ENCODE measurements at places on chromosomes 11 and 22. TPM values are rescaled to one million over a fixed set of nuclear protein-coding genes. Genes with fewer than 3 reads are reported as not detected.
A peak's percentile ranks its signal among the peaks of the same experiment; 100 is the strongest.

- no peak for DNase-seq
These were observed 171.1 kb upstream of the NAV2 start for GRCh38 chr11:19541521-19542049.

Gene MS4A15
- total RNA-seq, result not detected

GRCh38 chr11:72776844-72777754 is 16.7 kb downstream of the STARD10 start:
- no peak for DNase-seq

Gene CD3D
- total RNA-seq, result 3.8 TPM

DNA sequence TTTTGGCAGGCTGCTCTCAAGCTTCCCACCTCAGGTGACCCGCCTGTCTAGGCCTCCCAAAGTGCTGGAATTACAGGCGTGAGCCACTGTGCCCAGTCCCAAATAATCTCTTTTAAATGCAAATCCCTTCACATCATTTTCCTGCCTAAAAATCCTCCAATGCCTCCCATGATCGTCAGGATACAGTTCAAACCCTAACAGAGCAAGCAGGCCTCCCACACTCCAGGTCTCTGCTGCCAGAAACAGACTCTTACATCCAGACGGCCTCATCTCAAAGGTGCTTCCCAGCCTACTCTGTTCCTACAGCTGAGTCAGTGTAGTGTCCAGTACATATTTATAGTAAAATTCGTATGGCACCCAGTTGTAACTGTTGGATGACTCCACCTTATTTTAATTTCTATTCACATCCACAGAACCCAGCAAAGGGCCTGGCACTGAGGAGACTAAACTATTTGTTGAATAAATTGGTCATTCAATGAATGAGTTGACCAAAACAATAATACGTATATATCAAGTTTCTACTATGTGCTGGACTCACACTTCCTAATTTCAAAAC is 8.2 kb downstream of the SIRT3 start:
- no peak for DNase-seq

DNA sequence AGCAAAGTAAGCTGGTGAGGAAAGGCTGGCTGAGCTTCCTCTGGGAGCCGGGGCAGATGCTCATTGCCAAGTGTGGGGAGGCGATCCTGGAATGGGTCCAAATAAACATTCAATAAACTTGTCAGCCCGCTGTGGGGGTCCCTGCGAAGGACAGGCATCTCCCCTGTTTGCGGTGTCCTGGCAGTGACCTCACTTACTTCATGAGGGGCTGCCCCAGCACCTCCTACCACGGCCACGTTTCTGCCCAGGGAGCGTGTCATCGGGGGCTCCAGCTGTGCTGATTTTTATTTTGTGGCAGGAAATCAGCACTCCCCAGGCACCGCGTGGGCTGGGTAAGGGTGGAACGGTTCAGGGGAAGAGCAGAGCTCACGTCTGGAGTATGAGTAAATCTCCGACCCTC is 493.9 kb upstream of the B3GAT1 start:
- DNase-seq, result peak; percentile 67

DNA sequence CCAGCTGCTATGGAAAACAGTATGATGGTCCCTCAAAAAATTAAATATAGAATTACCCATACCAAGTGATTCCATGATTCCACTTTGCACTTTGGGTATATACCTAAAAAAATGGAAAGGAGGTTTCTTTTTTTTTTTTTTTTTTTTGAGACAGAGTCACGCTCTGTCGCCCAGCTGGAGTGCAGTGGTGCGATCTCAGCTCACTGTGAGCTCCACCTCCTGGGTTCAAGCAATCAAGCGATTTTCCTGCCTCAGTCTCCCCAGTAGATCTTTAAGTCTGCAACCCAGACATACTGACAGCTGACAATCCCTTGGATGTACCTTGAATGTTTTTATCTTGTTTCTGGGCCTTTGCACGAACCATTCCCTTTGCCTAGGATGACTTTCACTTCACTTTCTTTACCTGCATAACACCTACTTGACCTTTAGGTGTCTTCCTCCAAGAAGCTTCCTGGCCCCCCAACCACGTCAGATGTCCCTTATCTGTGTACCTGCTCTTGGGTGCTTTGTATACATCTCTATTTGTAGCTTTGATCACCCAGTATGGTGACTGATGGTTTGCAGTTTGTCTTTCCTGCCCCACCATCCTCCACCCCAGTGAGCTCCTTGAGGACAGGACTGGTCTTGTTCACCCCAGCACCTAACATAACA is 11.6 kb downstream of the UCP3 start:
- no peak for DNase-seq

DNA sequence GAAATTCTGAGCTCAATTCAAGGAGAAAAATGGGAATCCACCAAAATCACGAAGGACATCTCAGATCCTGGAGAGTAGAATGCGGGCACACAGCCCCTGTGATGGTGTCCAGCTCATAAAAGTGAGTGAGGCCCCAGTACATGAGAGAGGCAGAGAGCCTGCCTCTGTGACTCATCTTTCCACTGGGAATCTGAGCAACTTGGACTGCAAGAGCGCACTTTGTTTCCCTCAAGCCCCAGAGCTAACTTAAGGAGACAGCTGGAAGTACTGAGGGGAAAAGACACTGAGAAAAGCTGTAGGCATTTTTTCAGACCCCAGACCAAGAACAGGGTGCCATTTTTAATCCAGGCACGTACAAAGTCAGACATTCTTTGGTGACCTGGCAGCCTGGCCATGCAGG is 273.7 kb downstream of the C11orf87 start:
- DNase-seq, result no peak

DNA sequence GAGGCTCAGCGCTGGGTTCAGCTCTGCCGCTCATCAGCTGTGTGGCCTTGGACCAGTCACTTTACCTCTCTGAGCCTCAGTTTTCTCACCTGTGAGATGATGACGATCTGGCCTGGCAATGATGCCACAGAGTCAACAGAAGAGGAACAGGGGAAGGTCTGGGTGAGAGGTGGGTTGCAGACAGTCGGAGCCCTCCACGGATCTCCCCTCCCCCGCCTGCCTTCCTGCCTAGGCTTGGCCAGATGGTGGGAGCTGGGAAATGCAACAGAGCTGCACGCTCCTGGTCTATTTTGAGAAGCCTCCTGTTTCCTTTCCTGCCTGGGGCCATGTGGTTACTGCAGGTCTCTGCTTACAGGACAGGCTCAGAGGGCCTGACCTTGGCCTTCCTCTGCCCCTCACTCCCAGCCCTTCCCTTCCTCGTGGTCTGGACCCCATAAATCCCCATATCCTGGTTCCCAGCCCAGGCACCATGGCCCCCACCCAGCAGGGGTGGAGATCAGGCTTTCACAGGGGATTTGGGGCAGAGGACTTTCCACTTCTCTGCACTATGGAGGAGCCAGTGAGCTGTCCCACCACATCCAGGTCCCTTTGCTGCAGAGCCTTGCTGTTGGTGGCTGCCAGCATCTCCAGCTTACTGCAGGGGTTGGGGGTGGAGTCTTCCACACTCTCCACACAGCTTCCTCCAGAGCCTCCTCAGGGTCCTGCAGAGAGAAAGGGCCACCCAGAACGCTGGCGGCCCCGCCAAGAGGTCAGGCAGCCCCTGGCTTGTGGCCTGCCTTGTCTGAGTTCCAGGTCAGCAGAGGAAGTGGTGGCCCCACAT is 46.9 kb downstream of the C11orf96 start:
- DNase-seq, result peak; percentile 89

DNA sequence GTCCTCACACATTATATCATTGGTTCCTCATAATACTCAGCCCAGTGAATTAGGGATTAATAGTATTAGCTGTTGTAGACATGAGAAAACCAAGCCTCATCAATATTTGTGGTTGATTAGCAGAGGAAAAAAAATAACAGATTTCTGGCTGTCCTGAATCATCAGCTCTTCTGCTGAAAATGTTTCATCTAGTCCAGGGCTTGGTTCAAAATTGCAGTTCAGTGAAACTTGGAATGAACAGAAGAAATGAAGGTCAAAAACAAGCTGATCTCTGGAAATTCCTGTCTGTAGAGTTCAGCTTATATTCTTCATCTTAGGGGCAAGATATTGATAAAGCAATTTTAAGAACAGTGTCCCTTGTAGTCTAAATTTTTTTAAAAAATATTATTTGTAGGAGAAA is 361.1 kb upstream of the CCDC179 start:
- peak; percentile 55 for DNase-seq

GRCh38 chr11:35427071-35427470 is 7.7 kb upstream of the SLC1A2 start:
- DNase-seq, result no peak

Gene UPK3A
- not detected for total RNA-seq

DNA sequence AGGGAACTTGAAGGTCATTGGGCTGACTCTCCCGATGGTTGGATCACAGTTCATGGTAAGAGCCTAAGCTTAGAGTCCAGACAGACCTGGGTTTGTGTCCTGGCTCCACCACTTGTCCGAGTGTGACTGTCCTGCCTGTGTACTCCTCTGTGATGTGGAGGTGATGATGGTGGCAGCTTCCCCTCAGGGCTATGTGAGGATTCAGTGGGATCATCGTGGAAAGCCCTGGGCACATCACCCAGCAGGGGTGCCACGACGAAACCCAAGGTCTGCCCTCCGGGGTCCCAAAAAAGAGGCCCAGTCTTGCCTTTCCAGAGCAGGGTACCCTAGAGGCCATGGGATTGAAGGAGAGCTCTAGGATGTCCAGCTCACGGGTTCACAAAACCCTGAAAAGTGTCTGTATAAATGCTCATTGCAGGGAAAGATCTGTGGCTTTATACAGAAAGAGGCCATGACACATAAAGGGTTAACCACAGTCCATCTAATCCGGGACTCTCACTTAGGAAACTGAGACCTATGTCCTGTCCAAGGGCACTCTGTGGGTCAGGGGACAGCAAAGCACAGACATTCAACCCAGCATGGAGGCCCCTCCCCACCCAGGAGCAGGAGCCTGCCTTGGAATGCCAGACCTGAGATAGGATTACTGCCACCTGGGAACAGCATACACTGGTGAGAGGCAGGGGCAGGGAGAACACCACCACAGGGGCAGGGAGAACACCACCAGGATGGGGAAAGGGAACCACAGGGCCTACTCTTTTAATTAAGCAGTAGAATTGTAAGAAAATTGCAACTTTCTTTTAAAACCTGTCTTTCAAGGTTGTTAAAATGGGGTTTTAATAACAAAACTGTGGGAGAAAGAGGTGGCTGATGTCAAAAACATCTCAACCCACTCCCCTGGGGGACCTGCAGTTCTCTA is 51.3 kb downstream of the IGLL5 start:
- no peak for DNase-seq

Measured in lung (tissue), 17 donors.